ENCODE measurements at places on chromosomes 5 and 9.

- DNase-seq, result no peak
These were observed 65.2 kb upstream of the SLC25A51 start for GRCh38 chr9:37969130-37969529.

GRCh38 chr5:179865491-179866240 is 7.0 kb upstream of the MRNIP start:
- DNase-seq, result no peak

DNA sequence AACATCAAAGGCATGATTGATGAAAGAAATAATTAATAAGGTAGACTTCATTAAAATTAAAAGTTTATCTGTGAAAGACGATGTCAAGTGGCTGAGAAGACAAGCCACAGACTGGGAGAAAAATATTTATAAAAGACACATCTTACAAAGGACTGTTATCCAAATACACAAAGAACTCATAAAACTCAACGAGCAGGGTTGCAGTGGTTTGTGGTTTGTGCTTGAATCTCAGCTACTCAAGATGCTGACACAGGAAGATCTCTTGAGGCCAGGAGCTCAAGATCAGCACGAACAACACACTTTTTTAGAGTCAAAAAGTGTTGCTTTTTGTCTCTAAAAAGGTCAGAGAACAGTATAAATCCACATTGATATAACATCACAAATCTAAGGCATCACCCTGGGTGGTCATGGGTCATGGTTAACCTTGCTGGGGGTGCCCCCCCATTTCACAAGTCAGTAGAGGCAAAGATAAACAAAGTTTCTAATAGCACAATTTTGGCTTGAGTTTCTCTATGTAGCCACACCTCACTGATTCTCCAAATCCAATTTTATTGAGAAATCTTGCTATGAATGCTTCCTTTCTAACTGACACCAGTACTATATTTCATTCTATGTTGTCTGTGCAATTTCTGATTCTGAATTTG is 342.9 kb upstream of the RPS23 start:
- no peak for DNase-seq

DNA sequence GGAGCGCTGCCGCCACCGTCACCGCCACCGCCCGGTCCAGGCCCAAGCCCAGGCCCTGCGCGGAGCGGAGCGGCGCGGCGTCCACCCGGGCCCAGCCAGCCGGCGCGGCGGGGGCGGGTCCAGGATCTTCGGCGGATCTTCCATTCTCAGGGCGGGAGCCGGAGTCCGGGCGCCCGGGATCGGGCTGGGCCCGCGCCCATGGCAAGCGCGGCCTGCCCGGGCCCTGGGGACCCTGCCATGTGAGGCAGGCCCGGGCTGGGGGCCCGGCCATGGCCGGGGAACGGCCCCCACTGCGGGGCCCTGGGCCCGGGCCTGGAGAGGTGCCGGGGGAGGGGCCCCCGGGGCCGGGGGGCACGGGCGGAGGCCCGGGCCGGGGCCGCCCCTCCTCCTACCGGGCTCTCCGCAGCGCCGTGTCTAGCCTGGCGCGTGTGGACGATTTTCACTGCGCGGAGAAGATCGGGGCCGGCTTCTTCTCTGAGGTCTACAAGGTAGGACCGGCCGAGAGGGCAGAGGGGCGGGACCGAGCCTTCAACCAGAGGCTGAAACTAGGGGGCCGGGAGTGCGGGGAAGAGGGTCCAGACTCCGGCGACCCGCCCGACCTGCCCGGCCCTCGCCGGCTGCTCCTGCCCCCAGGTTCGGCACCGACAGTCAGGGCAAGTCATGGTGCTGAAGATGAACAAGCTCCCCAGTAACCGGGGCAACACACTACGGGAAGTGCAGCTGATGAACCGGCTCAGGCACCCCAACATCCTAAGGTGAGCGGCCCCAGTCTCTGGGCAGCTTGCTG is 482 bp downstream of the TESK1 start:
- no peak for DNase-seq

- no peak for DNase-seq
These were observed 95.8 kb upstream of the TBCA start for GRCh38 chr5:77871946-77872345.

- no peak for DNase-seq
These were observed 177.3 kb upstream of the FST start for GRCh38 chr5:53303105-53303504.

GRCh38 chr9:79774356-79774755 is 202.6 kb downstream of the TLE4 start:
- no peak for DNase-seq

DNA sequence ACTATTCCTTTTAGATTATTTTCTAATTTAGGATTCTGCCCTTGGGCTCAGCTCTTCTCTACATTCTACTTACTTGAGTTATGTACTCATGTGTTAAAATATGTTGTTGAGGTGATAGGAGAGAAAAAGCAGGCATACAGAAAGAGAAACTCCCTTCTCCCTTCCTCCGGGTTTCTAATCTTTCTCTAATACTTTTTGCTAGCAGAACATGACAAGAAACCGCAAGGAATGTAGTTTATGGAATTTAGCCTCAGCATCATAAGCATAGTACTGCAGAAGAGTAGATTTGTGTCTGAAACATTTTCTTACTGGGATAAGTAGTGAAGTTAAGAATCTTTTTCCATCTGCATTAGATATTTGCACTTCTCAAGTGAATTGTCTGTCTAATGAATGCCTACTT is 139.5 kb upstream of the CYLC2 start:
- DNase-seq, result no peak

GRCh38 chr9:84711936-84712335 is 42.4 kb downstream of the NTRK2 start:
- DNase-seq, result no peak

DNA sequence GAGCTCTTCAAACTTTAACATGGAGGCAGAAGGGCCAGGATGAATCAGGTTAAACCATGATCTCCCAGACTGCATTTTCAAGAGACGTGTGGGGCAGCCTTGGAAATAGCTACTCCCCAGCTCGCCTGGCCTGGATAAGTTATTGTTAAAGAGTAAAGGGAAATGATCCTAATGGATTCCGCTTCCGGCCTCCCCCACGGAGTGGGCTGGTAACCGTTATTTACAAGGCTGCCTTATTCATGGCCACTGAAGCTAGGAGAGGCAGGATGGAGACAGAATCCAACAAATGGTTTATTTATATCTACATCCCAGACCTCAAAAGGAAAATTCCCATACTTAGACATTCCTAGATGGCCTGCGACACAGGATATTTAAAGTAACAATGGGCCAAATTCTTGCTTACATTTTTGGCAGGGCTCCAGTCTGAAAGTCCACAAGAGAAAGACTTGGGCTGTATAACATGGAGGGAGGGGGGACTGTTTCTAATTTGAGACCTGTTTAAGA is 27.9 kb downstream of the SPRY4 start:
- no peak for DNase-seq

- no peak for DNase-seq
These were observed 30.6 kb upstream of the OBP2B start for GRCh38 chr9:133239533-133240090.

DNA sequence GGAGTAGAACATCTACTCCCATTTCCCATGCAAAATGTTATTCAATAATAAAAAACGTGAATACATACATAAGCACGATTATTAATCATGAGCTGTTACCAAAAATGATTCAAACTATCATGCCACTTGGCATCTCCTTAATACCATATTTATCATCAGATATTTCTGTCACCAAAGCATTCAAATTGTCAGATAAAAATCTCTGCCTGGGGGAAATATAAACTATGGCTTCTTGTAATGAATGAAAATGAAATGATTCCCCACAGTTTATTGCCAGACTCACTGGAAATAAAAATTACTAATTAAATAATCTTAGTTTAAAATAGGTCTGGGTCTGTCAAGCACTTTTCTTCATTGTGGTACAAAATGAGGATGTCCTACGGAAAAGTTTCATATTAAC is 265.4 kb downstream of the EDIL3 start:
- no peak for DNase-seq

DNA sequence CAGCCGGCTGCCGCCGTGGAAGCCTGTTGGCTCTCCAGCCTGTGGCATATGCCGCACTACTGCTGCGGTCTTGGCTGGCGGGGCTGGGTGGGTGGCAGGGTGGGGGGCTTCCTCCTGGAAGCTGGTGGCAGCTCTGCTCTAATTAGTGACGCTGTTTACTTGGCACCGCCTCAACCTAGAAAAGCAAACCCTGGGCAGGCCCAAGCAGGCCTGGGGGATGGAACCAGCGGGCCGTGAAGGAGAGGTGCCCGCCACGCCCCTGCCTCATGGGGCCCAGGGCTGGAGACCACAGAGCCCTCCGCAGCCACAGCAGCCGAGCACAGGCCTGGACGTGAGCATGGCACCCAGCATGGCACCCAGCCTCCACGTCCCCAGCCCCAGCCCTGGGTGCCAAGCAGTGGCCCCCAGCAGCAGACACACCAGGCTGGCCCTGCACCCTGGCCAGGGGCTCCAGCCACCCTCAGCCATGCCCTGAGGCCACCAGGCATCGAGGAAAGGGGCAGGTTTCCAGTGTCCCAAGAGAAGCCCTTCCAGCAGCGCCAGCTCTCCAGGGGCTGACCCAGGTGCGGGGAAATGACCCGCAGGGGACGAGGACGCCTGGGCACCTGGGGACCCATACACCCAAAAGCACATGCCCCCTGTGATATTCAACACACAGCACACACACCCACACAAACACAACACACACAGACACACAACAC is 5.4 kb upstream of the CCDC187 start:
- DNase-seq, result no peak

DNA sequence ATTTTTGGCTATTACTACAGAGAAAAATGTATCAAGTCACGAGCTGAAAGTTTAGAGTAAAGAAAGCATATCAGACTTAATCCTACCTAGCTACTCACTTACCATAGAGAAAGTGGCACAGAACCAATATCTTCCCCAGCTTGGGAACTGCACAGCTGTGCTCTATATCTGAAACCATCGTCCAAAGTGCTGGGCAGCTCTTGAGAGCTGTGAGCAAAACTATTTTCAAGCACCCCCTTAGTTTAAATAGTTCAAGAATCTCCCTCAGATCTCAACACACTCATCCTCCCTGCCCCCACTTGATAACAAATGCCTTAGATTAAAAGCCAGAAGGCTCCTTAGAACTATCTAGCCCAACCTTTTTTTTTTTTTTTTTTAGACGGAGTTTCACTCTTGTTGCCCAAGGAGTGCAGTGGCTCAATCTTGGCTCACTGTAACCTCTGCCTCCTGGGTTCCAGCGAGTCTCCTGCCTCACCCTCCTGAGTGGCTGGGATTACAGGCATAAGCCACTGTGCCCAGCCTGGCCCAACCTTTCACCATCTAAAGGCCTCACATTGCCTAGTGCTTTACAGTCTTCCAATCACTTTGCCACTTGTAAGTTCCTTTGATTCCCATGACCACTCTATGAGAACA is 94.2 kb upstream of the APC start:
- no peak for DNase-seq

- DNase-seq, result no peak
These were observed 35.4 kb upstream of the TGFBR1 start for GRCh38 chr9:99069546-99069945.

DNA sequence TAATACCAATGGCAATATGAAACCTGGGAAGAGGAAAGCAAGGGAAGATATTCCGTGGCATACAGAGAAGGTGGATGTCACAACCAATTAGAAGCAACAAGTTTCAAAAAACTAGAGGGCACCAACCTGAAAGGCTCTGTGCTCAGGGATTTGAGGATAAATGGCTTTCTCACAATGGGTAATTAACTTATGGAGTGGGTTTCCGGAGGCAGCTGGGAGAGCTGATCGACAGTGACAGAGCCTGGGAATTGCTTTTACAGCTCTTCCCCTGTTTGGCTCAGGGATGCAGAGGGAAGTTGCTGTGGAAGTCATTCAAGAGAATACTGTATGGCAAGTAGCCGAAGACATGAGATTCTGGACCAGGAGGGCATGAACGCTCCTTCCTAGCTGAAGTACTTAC is 237.0 kb downstream of the KIF4B start:
- DNase-seq, result no peak

DNA sequence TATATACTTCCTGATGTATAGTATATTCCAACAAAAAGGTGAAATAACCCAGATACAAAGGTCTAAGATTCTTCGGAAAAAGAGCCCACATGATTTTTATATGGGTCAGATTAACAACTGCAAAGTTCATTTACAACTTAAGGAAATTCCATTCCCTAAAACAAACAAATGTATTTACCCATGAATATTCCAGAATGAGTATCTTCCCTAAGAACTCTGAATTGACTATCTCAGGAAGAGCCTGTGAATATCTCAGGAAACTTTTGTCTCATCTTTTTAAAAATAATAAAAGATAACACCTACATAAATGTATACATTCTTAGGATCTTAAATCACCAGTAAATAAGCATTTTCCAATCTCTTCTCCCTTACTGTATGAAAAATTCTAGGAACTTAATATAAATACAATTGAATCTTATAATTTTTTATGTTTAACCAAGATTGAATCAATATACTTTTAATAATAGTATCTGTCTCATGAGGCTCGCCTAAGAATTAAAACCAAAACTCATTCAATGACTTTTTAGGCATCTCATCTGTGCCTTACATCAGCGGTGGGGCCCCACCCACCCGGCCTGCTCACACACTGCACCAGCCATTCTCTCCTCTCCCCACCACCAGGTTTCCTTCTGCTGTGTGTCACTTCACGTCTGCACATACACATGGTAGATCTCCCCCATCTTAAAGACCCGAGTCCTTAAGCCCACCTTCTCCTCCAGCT is 78.1 kb downstream of the RAPGEF1 start:
- DNase-seq, result no peak

GRCh38 chr5:1503241-1504068 is 20.3 kb downstream of the LPCAT1 start:
- no peak for DNase-seq

GRCh38 chr5:83552275-83552674 is 80.7 kb downstream of the VCAN start:
- DNase-seq, result no peak

Measured in NK-92 treated with Interleukin-12 subunit alpha and Interleukin-12 subunit beta, amount 100 ng/mL, for 24 hours (cell line).